ENCODE measurements at places on chromosomes 5 and 9.

DNA sequence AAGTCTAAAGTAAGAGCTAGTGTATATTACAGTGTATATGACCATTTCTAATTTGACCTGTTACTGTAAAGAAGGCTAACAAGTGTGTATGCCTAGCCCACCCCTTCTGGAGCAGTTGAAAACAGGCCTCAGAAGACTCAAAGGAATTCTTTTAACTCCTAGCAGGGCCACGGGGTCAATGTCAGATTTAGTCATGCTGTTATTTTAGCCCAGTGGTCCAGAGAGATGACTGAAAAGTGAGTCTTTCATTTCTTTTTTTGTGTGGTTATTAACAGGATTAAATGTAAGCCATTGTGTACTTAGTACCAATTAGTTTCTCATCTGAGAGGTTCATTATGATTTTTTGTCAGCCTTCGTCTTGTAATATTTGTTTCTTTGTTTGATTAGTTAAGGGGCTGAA, 24.4 kb downstream of the ZCCHC7 start:
- DNase-seq = no peak

- DNase-seq = no peak
These were observed 139.3 kb downstream of the LHFPL2 start for GRCh38 chr5:78509145-78509865.

- DNase-seq = no peak
These were observed 24.3 kb downstream of the SPAAR start for GRCh38 chr9:35933550-35934067.

GRCh38 chr5:110917161-110917875, 154.2 kb upstream of the TSLP start:
- DNase-seq = no peak

DNA sequence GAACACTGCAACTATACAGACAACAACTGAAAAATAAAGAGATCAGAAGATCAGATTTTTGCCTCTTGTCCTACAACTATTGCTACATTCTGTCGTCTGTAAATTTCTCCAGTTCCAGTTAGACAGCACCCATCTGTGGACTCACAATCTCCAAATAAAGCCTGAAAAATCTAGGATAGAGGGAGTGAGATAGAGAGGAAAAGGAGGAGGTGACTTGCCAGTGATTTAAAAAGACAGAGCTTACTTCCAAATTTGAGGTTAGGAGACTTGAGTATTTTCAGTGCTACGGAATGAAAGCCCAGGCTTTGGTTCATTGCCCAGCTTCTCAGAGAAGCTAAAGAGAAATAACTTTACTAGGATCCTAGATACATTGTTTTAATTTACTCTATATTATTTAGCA, 63.6 kb downstream of the PTCD2 start:
- DNase-seq = no peak

DNA sequence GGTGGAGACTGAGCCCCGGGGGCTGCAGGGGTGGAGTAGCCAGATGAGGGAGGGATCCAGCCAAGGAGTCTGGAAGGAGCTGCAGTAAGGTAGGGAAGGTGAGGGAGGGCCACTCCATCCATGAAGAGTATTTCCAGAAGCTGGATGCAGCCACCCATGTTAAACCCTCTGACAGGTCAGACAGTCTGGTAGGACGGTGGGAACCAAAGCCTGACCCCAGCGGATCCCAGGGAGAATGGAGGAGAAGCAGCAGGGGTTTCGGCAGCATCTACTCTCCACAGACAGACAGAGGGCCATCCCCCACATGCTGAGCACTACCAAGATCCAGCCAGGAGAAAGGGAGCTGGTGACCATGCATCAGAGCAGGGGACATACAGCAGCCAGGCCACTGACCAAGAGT, 22.5 kb upstream of the S1PR3 start:
- no peak for DNase-seq

- DNase-seq = no peak
These were observed 58.2 kb upstream of the PRR16 start for GRCh38 chr5:120405923-120406322.

GRCh38 chr9:110049699-110050450, 158.1 kb downstream of the C9orf152 start:
- no peak for DNase-seq

GRCh38 chr5:93677359-93677891, 64.0 kb downstream of the POU5F2 start:
- no peak for DNase-seq

- DNase-seq = no peak
These were observed 21.7 kb downstream of the FAT2 start for GRCh38 chr5:151569132-151570046.

DNA sequence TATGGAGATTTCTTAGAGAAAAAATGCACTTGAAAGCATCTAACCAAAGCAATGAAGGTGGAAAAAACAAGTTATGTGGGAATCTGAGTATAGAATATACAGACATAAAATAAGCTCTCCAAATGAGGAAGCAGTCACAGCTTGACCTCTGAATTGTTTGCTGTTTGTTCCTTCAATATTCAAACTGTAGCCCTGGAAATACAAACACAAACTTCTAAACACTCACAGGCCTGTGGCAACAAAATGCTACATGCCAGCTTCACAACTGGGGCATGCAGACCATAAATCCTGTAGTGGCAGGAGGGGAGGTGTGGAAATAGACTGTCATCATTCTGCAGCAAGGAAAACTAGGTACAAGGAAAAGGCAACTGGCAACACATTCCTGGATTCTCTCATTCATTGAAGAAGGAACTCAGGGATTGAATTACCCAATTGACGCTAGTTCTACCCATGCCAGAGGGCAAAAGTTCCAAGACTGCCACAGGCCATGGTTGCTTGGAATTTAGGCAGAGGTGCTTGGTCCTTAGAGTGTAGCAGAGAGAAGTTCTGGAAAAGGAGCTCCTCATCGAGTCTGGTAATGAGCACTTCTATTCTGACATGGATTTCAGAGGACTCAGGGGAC, 349.6 kb downstream of the PDE4D start:
- DNase-seq = no peak

DNA sequence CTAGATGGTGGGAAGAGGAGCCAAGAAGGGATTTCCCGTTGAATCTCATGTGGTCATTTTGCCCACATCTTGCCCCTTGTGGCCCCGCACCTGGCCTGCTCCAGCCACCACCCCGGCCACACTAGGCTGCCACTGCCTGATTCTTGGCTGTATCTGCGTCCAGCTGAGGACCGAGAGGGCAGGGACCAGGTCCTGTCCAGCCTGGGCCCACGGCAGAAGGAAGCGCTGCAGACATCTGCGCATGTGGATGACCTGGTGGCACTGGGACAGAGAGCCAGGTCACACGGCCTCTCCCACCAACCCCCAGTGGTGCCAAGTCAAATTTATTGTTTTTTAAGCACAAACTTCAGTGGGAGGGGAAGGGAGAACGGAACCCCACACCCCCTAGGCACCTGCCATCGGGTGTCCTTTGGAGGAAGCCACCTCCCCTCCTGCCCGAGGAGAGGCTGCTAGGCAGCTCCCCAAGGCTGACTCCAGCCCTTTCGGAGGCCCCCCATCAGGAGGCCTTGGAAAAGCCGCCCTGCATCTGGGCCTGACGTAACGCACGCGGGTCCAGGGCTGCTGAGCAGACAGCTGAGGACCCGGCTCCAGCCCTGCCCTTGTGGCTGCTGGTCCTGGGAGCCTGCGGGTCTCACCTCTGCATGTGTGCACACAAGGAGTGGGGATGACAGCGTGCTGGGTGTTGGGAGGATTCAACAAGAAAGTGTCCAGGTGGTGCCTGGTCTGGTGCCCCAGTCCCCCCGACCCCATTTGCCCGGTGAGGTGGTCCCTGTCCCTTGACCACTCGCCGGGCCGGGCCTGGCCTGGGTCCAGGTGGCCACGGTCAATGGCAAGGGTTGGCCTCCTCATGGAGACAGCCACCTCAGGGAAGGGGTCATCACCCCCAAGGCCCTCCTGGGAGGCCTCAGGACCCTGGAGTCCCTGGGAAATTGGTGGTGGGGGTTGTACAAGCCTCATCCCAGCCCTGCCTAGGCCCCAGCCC, 5.9 kb upstream of the QRFP start:
- no peak for DNase-seq

Measured in activated naive CD4-positive, alpha-beta T cell (primary cell).